ENCODE measurements at places on chromosomes 5 and 9.

- no peak for DNase-seq
These were observed 1871.9 kb upstream of the CDH6 start for GRCh38 chr5:29321591-29321990.

DNA sequence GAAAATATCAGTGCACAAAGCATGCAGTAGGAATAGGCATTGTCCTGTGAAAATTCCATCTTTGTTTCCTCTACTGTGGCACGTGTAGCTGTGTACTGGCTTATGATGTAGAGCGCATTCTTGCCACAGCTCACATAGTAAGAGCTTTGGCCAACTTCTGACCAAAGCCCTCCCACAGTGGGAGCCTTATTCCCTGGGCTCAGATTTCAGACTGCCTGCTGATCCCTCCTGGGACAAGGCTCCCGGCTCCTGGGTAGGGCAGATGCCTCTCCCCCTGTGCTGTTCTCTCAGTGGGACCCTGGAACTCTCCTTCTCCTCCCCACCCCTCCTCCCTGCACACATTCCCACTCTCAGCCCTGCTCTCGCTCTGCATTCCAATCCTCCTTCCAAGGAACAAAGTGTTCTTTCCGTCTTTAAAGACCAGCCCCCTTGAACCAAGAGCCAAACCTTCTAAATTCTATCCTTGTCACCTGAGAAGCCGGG, 17.5 kb downstream of the LCP2 start:
- no peak for DNase-seq

DNA sequence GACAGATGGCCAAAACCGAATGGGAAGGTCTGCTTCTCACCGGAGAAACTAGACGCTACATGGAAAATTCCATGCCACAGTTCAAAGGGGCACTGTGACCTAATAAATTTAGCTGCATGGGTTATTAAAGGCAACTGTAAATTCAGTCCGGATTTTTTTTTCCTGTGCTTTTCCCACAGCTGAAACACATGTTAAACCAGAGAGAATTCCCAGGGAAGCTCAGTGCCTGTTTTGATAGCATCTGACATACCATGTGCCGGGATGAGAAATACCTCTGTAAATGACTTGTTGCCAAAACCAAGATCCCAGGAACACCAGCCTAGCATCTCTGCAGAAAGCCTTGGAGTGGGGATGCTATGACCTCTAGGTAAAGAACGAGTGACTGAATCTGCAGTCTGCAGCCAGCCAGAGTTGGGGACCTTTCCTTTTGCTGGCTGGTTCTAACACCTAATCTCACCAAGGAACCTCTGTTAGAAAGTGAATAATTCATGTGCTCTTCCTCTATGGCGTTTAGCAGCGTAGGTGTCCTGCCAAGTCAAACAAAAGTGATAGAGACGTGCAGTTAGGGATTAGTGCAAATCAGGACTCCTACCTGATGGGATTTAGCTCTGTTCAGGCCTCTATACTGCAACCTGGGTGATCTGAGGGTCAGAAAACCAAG, 77.9 kb downstream of the SLIT3 start:
- no peak for DNase-seq

DNA sequence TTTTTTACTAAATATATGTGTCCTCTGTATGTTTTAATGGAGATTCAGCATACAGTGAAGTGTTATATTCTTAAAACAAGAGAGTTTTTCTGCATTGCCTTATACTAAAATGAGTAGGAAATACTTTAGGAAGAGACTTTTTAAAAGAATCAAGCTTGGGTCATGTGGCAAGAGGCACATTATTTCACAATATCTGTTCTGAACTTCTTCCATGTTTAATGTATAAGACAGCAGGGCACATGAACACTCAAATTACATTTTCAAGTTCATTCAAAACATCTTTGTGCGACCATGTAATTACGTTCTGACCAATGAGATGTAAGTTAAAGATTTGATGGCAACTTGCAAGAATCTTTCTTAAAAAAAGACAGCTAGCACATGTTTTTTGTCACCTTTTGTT, 1055.9 kb downstream of the NR2F1-AS1 start:
- no peak for DNase-seq

DNA sequence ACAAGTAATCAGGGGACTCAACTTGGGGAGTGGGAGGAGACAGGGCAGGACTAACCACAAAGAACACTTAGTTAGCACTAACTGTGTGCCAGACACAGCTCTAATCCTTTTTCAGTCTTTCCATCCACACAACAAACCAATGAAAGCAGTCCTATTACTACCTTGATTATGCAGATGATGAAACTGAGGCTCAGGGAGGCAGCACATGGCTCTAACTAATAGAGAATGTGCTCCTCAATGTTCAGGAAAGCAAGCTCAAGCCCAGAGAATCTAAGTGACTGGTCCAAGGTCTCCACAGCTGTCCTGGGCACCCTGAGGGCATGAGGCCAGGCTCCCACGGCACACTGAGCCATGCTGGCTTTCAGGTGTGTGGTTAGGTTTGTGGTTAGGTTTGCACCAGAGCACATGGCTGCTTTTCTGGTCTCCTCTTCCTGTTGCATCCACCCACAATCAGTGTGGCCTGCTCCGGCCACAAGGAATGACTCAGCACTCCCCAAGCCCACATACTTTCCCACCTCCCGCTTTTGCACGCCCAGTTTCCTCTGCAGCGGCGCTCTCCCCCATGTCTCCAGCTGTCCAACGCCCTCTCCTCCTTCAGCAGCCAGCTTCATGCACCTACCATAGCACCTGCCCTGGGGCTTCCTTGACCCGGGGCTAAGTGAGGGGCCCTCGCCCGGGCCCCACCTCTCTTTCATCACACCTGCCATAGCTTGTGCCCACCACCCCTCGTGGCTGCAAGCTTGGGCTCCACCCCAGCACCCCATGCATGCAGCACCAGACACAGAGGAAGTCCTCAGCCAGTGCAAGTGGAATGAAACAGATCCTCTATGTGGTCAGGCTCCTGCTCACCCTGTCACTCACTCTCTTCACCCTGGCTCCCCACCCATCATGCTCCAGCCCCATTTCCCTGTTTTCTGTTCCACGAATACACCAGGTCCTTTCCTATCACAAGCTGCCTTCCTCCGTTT, 133.1 kb downstream of the GABBR2 start:
- DNase-seq = no peak

DNA sequence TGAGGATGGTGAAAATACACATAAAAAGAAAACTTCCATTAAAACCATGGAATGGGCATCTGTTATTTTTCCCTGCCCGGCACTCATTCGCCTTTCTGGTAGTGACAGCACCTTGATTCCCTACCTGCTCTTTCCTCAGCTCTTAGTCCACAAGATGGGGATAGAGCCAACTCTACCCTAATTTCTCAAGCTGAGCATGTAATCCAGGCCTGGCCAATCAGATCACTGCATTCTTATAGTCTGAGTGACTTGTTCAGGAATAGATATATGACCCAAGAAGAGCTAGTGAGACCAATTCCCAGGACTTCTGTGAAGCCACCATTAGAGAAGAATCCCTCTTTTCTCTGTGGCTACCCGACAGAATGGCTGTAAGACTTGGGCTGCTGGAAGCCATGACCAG, 58.1 kb downstream of the TSSK1B start:
- DNase-seq = no peak

DNA sequence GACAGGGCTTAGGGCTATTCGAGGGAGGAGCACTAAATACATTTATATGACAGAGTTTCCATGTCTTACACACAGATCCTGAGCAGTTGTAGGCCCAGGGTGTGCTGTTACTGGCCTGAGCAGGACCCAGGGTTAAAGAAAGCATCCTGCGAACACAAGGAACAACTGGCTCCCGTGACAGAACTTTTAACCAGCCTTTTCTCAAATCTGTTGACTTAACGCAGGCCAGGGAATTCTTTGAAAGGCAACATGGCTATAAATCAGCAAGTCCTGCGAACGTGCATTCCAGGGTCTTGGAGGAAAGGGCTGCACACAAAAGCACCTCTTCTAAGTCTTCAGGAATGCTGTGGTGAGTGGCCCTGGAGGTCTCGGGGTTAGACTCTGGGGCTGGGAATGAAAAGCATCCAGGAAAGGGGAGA, 45.2 kb upstream of the ANKRD55 start:
- DNase-seq = no peak

- no peak for DNase-seq
These were observed 203.0 kb downstream of the SPATA31A6 start for GRCh38 chr9:42386477-42386876.

DNA sequence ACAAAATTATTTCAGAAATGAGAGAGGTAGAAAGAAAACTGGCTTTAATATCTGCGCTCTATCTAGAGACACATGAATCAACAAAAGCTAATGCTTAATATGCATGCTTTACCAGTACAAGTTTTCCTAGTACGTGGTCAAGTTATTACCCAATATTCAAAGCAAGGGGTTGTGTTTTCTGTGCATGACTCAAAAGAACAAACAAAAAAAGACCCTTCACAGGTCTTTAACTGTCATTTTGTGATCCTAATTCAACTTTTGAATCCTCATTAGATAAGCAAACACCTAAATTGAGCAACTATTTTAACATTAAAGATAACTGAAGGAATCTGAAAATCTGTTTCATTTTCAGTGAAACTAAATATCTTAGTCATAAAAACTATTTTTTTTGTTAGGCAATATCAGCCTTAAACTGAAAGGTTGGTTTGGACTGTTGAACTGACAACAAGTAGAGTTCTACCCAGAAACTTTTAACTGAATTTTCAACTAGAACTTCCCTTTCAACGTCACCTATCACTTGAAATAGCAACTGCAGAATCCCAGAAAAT, 12.5 kb downstream of the ST8SIA4 start:
- no peak for DNase-seq

DNA sequence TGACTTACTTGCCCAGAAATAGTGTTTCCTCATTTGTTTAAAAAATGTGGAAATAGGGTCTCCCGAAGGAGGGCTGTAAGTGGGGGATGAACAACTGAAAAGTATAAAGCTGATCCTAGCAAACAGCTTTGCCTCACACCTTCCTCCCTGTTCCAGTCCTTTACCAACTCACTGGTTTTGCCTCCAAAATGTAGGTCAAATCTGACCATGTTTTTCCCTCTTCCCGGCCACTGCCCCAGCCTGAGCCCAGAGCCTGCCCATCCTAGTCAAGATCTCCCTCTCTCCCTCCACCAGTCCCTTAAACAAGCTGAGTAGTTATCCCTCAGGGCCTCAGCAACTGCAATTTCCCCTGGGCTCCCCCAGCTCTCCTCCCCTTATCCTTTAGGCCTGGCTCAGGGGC, 82.4 kb upstream of the FBXW11 start:
- no peak for DNase-seq

- DNase-seq = no peak
These were observed 49.8 kb upstream of the SH3PXD2B start for GRCh38 chr5:172503925-172504700.

DNA sequence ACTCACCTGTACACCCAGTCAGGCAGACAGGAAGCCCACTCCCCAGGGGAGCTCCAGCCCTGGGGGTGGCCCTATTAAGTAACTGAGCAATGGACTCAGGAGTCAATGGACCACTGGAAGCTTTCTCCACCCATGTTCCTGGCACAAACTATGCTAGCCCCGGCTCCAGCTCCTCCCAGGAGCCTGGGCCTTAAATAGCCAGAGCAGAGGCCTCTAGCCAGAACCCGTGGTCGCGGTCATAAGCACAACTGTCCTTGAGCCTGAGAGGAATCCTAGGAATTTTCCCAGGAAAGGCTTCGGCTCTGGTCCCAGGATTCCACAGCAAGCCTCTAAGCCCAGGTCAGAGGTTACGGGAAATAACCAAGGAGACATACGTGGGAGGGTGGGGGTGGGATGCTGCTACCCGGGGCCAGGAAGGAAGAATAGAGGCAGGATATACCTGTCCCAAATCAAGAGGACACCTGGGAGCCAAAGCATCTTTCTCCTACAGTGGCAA, 5.5 kb downstream of the SEPTIN8 start:
- DNase-seq = no peak

DNA sequence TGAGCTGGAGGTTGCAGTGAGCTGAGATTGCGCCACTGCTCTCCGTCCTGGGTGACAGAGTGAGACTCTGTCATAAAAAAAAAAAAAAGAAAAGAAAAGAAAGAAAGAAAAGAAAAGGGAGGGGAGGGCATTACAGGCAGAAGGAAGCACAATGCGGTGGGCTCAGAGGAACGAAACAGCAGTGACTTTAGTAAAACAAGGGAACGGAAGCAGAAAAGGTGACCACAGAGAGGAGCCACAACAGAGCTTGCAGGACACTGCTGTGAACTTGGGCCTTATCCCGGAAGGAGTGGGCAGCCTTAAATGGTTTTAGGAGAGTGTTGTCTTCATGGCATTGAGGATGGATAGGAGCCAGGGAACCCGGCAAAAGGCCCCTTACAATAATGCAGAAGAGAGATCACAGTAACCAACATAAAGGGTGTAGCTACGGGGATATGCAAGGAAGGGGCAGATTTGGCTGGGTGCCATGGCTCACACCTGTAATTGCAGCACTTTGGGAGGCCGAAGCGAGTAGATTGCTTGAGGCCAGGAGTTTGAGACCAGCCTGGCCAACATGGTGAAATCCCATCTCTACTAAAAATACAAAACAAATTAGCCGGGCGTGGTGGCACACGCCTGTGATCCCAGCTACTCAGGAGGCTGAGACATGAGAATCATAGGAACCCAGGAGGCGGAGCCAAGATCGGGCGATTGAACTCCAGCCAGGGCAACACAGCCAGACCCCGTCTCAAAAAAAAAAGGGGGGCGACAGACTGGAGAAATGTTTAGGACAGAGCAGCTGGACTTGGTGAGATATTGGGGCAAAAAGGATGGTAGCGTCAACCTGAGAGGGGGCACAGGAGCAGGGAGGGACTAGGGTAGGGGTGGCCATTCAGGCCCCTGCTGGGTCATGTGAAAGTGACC, 83.9 kb upstream of the ZBTB43 start:
- no peak for DNase-seq

DNA sequence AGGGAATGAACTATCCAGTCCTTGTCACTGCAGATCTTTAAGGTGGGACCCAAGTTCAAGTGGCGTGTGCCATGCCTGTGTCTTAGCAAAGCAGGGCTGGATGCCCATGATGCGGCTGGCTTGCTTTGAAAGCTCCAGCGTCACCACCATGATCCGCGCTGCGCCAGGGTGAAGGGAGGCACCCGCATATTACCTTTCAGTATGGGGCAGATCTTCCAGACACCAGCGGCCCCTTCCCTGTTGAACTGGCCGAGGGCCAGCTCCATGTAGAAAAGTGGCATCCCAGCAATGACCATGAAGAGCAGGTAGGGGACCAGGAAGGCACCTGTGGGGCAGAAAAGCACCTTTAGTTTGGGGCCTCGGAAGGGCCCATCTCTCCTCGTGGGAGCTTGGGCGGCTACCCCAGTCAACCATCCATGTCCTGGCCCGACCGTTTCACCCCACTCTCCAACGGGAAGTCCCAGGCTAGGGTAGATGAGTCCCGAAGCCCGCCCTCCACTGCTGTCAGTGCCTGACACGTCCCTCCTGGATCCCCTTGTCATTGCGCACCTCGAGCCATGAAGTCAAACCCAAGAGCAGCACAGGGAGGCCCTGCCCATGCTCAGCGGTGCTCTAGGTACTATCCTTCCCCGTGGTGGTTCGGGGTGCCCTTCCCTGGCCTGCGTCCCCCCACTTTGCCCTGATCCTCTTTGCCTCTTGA, 3.9 kb downstream of the SLC6A3 start:
- DNase-seq = no peak

DNA sequence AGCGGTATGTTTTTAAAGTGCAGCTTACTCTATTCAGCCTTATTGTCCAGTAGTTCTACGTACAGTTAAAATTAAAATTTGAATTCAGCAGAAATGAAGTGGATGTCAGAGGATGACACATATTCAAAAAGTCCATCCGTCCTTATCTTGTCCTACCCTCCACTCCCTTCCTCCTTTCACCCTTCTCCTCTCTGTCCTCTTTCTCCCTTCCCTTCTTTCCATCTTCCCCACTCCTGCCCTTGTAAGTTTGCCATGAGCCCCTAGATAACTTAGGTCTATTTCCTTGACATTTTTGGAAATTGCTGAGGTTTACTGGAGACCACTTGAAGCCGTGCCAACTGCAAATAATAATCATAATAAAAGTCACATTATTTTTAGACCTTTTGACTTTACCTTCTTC, 67.6 kb downstream of the TRIO start:
- no peak for DNase-seq
